ENCODE measurements at places on chromosomes 1 and 21.

- DNase-seq = no peak
These were observed 34.1 kb upstream of the GPR52 start for GRCh38 chr1:174413632-174414031.

- DNase-seq = no peak
These were observed 293.1 kb downstream of the USP25 start for GRCh38 chr21:16022921-16023320.

DNA sequence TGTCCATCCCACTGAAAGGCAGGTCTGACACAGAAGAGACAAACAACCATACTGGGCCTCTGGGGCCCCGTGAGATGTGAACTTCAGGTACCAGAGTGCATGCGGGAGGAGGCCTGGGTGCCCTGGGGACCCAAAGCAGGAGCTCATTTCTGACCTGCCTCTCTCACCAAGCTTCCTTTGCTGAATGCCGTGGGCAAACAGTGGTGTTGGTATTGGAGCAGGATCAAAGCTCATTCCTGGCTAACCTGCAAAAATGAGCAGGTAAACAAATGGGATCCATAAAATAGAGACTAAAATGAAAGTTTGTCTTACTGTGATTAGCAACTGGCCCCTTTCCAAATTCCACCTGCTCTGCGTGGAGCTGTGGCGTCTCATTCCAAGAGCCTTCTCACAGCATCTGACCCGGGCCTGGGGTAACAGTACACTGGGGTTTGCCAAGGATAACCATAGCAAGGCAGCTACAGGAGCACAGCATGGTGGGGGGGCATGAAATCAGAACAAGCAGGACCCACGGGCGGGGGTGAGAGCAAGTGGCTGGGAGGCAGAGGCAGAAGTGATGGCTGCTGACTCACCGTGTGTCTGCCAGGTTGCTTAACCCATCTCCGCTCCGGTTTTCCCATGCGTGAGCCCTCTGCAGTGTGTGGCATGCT, 103.6 kb downstream of the KIF26B start:
- no peak for DNase-seq

DNA sequence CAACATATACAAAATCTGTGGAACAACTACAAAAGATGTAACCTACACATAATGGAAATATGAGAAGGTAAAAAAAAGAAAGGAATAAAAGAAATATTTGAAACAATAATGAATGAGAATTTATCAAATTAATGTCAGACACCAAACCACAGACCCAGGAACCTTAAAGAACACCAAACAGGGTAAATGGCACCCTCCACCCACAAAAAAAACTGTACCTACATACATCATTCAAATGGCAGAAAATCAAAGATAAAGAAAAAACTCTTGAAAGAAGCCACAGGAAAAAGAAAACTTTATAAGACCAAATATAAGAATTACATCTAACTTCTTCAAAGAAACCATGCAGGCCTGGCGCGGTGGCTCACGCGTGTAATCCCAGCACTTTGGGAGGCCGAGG, 54.0 kb downstream of the IL12RB2 start:
- DNase-seq = no peak

DNA sequence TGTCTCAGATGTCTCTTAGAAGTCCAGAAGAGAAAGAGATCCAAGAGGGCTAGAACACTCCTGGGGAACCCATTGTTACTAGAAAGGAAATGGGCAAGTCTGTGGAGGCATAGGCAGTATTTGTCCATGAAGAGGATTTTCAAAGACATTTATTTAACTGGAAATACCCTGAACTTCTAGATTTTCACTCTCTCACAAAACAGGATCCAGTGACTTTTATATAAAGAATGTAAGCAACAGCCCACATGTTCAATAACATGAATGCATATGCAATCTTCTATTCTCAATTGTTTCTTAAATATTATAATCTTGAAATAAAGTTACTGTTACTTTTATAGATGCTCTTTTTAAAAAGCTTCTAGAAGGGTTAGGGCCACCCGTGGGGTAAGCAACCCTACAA, 53.4 kb downstream of the TBX15 start:
- no peak for DNase-seq

DNA sequence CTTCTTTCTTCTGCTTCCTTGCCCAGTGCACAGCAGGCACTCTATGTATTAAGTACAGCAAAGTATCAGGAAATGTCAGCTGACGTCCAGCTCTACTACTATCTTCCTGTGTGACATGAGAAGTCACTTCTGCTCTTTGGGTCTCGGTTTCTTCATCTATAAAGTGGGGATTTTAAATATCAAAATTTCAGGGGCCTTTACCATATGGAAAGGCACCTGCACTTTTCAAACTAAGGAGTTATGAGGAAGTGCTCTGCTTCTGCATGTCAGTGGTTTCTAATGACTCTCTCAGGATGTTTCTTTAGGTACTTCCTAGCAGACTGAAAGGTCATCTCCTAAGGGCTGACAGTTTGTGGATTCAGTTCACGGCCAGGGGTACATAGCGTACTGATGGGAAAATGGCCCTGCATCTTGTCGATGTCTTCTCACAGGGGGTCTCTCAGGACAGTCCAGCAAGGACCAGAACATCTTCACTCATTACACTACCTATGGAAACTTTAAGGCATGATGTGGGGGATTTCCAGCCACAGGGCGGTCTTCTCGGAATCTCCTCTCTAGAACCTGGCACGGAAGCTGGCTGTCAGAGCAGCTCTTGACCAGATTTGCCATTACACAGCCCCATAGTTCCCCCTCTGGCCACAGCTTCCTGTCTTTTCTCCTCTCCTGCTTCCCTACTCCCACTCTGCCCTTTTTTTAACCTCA, 42.0 kb upstream of the MTF1 start:
- DNase-seq = no peak

DNA sequence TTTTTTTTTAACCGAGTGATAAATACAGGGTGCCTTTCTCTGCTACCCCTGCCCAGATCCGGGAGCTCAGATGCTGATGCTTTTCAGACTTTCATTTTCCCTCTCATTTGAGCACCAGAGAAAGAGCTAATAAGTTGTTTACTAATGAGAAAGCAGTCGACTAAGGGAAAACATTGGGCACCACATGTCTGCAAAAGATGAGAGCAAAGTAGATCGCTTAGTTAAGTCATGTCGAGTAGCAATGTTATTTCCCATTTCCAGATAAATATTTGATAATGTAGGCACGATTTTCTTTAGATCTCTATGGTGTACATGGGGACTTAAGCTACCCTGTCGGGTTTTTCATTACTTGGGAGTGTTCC, 1.2 kb downstream of the PKN2 start:
- no peak for DNase-seq

DNA sequence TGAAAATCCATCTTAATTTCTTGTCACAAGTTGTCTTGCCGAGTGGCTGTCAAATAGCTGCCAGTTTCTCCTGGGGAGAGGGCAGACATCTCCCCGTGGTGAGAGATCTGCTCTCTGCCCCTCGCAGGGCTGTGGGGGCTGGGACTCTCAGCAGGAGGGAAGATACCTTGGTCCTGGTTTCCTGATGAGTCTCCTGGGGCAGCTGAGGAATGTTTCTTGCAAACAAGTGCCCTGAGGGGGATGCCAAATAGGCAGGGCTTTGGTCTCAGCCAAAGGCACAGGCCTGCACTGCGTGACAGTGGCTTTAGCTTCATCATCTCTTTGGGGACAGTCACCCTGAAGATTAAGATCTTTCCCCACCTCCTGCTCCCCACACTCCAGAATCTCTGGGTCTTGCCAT, 40.9 kb downstream of the SYT6 start:
- no peak for DNase-seq

DNA sequence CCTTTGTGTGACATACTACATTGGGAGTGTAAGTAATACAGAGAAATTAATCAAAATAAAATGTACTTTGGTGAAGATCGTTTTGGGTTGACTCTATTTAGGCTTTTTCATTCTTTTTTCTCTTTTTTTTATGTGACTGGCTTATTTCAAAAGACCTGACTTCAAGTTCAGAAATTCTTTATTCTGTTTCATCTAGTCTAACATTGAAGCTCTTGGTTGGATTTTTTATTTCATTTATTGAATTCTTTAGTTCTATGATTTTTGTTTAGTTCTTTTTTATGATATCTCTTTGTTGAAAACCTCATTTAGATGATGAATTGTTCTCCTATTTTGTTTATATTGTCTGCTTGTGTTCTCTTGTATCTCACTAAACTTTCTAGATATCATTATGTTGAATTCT, 35.6 kb downstream of the SLC35A3 start:
- DNase-seq = no peak

GRCh38 chr21:33261635-33262034, 4.5 kb upstream of the IL10RB start:
- DNase-seq = no peak

- no peak for DNase-seq
These were observed 35.2 kb downstream of the RGL1 start for GRCh38 chr1:183840140-183840539.

Measured in frontal cortex (tissue), 4 donors.